ENCODE measurements at places on chromosomes 16 and 17.

GRCh38 chr17:39183045-39183444 is 14.4 kb downstream of the CACNB1 start:
- no peak for DNase-seq

DNA sequence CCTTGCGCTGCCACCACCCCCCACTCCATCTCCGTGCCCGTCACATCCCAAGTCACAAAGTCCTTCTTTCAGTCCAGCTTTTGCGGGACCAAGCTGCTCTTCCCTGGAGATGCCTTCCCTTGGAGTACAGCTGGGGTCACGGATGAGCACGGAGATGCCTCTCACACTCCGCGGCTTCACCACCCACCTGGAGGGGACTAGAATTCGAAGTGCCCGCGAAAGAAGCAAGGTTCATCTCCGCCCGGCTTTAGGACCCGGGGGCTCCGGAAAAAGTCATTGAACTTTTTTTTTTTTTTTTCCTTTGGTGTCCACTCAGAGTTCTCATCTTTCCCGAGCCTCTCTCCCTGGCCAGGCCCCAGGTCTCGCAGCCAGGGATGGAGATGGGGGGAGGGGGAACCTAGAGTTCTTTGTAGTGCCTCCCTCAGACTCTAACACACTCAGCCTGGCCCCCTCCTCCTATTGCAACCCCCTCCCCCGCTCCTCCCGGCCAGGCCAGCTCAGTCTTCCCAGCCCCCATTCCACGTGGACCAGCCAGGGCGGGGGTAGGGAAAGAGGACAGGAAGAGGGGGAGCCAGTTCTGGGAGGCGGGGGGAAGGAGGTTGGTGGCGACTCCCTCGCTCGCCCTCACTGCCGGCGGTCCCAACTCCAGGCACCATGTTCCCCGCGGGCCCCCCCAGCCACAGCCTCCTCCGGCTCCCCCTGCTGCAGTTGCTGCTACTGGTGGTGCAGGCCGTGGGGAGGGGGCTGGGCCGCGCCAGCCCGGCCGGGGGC is at the start of gene FKBP10:
Gene FKBP10, plus strand, starts transcription at position 624 of the 771 bp plus-strand sequence. Its CDS starts 31 bp downstream, at position 655.
- DNase-seq, result no peak

DNA sequence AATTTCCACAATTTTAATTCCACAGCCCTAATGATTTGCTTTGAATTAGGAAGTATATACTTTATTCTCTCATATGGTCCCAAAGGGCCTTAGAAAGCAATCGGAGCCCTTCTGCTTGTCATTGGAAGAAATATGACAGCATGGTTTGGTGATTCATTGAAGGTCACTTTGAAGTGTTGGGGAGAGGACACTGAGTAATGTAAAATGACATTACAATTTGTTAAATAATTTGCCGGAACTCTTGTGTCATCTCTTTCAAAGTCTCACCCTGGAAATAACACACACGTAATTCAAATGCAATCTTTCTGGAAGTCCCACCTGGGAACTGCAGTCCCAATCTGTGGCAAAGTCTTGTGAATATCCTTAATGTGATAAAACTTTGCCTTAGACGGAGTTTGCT is 59.8 kb downstream of the BMERB1 start:
- DNase-seq, result peak; percentile 33

DNA sequence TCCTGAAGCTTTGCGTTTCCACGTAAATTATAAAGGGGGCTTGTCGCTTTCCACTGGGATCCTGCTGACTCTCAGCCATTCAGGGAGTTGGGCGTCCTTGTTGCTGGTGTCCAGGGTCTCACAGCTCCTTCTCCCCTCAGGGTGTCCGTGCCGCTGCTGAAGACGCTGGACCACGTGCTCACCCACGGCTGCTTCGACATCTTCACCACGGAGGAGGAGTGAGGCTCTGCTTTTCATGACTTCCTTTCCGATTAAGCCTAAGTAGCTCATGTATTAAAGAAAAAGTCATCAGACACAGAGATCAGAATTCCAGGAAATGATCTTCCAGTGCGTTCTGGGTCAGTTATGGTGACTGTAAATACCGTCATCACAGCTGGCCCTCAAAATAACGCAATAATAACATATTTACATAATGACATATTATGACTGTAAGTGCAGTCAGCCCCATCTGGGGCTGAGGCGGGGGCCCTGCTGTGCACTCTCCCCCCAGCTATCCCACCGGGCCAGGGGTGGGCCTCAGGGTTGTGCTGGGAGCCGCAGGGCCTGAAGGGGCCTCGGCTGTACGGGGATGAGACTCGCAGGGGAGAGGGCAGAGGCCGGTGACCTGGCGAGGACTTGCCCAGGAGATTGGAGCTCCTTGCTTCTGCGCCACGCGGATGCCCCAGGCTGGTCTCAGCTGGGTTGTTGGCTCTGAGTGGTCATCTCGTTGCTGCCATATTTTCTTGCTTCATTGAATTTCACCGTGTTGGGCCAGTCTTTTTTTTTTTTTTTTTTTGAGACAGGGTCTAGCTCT is 92.9 kb upstream of the ZNF750 start:
- DNase-seq, result no peak

DNA sequence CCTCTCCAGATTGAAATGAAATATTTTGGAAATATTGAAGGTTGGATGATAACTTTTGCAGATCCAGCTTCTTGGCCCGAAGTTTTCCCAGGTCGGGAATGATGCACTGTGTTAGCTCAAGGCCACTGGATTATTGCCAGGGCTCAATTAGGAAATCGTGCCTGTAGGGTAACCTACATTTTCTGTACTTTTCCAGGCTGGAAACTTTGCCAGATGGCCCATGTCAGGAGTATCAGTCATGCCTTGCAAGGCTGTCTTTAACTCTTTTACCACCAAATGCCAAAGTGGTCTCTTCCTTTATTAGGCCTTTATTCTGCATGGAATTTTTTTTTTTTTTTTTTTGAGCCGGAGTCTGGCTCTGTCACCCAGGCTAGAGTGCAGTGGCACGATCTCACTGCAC is 8.9 kb upstream of the SEC14L1 start:
- no peak for DNase-seq

- DNase-seq, result no peak
These were observed 59.6 kb downstream of the TNFRSF13B start for GRCh38 chr17:16912021-16912962.

GRCh38 chr17:59752446-59752845 is 45.0 kb downstream of the VMP1 start:
- DNase-seq, result no peak

- DNase-seq, result no peak
These were observed 250.1 kb downstream of the C16orf95 start for GRCh38 chr16:87067003-87067556.

- no peak for DNase-seq
These were observed 510.6 kb downstream of the CDH13 start for GRCh38 chr16:83137326-83137781.

- DNase-seq, result no peak
These were observed 27.3 kb downstream of the GAS7 start for GRCh38 chr17:10171122-10171571.

All from K562 (cell line).